ENCODE measurements at places on chromosomes 13 and 19.

DNA sequence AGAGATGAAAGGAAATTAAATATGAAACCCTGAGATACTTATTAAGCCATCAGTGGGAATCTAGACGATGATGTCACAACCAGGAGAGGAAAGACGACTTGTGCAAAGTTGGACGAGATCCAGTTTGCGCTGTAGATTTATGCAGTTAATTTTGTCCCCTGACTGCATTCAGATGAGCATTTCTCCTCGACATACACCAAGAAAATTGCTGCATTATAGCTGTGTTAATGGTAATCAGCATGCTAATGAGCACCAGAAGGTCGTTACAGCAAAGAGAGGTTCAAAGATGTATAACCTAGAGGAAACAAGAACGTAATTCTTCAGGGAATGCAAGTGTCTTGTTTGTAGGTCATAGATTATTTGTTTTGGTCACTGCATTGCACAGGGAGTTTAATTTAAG lies 371.7 kb downstream of the RBM26 start:
- no peak for DNase-seq

GRCh38 chr19:4474514-4475022 lies 2.5 kb downstream of the HDGFL2 start:
- DNase-seq: no peak

- DNase-seq: no peak
Measured at GRCh38 chr13:30796132-30796572, 60.8 kb downstream of the ALOX5AP start.

DNA sequence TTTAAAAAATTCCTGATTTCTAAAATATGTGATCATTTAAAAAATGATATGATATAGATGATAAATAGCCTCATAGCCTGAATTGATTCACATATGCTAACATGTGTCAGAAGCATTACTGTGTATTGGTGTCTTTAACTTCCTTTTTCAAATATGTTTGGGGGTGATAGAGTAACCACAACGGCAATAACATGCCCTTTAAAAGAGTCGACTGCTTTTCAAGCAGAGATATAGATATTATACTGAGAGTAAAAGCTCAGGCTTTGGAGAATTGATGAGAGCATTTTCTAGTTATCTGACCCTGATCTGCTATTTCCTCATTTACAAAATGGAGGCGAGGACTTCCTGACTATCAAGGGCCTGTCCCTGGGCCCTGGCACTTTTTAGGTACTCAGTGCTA lies 260.5 kb downstream of the DCT start:
- no peak for DNase-seq

DNA sequence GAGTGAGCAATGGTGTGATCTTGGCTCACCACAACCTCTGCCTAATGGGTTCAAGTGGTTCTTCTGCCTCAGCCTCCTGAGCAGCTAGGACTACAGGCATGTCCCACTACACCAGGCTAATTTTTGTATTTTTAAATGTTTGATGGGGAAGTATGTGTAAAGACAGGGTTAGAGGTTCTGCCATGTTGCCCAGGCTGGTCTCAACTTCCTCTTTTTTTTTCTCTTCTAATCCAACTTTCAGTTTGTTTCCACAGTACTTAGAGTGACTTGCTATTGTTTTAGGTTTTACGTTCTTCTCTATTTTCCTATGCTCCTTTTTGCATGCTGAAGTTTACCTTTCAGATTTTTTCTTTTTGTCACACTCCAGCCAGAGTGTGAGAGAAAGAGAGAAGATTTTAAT lies 1433.0 kb downstream of the UQCRFS1 start:
- DNase-seq: no peak

DNA sequence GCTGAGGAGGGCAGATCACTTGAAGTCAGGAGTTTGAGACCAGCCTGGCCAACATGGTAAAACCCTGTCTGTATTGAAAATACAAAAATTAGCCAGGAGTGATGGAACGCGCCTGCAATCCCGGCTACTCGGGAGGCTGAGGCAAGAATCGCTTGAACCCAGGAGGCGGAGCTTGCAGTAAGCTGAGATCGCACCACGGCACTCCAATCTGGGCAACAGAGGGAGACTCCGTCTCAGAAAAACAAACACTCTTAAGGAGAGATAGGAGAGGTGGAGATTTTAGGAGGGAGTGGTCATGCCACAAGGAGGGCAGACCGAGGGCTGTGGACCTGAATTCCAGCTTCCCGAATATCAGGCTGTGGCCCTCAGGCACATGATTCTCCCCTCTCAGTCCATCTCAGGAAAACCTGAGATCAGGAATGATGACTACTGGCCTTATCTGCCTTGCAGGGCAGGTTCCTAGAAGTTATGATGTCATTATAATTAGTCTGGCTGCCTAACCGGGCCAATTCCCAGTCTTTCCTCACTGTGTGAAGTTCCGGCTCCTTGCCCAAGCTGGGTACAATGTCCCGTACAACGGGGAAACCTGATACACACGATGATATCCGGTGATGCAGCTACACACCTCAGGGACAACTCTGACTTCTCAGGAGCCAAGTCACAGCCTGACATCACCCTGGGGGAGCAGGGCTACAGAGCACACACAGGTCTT lies 2.5 kb downstream of the SLC35E1 start:
- no peak for DNase-seq

- no peak for DNase-seq
Measured at GRCh38 chr13:29402166-29402636, 193.3 kb downstream of the SLC7A1 start.

GRCh38 chr13:37665420-37665819 lies 66.9 kb upstream of the POSTN start:
- no peak for DNase-seq

DNA sequence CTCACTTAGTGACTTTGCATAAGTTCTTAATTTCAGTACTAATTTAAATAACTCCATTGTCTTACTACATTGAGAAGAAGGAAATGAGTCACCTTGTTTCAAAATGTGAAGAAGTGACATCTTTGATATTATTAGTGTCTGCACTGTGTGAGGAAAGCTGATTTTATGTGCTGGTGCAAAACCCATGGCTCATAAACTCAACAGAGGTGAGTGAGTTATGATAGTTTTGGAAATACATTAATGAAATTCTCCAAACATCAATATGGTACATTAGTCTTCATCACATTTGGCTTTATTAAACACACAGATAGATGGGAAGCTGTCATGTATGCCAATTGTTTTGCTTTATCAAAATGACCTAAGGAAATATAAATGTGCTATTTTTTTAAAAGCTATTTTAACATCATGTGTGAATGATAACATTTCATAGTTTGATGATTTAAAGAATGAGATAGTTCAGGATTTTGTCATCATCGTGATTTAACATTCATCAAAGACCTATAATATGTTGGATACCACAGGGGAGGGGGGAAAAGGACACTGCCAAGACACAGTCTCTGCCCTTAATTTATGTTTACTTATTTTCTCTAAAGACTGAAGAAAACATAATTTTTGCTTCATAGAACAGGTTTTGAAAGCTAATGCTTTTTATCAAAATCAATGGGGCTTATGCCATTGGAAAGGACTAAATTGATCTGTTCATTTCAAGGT lies 902.3 kb upstream of the SLITRK1 start:
- DNase-seq: no peak

DNA sequence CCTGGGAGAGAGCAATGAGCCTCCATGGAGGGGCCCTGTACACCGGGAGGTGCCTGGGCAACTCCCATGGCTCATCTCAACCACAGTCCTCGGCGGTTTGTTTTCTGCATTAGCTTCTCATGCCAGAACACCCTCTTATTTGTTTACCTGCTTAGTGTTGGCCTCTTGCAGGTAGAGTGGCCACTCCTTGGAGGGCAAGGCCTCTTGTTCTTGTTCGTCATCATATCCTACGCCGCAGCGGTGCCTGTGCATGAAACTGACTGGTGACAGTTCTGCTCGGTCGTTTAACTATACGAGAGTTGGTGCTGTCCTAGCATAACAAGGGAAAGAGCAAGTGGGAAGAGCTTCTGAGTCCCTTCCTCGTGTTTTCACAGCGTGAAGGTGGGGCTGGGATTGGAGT lies 40.5 kb upstream of the RNF113B start:
- no peak for DNase-seq

DNA sequence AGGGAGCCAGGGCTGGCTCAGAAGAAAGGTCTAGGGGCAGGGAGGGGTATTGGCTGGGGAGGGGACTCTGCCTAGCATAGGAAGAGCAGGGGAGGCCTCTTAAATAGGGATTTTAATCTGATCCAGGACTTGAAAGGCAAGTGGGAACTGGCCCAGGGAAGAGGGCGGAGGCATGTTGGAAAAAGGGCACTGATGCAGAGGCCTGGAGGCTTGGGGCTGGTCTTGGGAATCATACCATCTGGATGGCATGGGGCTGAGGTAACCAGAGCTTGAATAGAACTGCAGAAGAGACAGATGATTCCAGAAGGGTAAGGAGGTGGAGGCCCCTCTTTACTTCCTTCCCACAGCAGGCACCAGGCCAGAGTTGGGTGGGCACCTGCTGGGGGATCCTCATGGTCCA lies 29.1 kb downstream of the CERS4 start:
- DNase-seq: no peak

DNA sequence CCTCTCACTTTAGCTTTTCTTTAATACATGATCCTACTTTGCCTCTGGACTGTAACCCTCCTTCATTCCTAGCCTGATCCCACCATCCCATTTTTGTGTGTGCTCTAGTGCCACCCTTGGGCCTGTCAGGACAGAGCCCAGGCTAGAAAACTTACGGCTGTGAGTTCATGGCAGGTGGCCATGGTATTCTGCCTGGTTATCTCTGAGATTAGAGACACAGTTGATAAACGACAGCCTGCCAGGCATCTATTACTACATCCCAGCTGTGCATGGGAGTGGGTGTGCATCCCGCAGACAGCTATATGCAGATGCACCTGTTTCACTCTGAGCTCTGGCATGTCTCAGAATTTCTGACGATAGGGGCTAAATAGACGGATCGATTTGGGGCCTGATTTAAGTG lies 110.9 kb downstream of the HS6ST3 start:
- DNase-seq: no peak

DNA sequence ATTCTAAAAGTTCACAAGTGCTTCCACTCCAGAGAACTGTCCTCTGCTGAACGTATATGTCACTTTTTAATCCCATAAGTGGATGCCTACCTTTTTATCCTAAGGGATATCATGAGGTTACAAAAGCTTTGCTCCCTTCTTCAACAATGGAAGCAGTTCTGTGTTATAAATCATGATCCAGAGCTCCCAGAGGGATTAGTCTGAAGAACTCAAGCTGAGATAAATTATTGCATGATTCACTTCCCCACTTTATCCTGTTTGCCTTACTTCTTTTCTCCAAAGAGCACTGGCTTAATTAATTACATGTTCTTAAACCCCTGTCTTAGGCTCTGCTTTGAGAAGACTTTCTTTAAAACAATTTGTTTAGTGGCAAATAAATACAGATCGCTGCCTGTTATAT lies 246.7 kb downstream of the PCDH17 start:
- no peak for DNase-seq

DNA sequence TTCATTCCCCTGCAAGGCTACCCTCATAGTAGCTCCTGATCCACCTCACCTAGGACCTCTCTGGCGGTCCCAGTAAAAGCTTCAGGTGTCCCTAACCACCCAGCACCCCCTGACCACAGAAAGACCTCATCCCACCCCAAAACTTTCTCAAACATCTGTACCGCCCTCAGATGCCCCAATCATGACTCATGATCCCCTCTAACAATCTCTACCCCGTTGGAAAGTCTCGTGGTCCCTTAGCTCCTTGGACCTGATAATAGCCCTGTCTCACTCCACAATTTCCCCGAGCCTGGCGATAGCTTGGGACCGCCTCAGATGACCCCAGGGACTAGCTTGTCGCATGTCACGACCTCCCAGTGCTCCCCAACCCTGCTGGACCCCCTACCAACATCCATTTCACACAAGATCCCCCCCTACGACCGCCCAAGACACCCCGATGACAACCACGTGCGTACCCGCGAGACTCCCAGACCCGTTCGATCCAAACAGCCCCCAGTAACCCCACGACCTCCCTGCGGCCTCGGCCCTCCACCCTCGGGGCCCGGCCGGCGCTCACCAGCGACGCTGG lies 450 bp downstream of the NDUFA11 start:
- DNase-seq: no peak

DNA sequence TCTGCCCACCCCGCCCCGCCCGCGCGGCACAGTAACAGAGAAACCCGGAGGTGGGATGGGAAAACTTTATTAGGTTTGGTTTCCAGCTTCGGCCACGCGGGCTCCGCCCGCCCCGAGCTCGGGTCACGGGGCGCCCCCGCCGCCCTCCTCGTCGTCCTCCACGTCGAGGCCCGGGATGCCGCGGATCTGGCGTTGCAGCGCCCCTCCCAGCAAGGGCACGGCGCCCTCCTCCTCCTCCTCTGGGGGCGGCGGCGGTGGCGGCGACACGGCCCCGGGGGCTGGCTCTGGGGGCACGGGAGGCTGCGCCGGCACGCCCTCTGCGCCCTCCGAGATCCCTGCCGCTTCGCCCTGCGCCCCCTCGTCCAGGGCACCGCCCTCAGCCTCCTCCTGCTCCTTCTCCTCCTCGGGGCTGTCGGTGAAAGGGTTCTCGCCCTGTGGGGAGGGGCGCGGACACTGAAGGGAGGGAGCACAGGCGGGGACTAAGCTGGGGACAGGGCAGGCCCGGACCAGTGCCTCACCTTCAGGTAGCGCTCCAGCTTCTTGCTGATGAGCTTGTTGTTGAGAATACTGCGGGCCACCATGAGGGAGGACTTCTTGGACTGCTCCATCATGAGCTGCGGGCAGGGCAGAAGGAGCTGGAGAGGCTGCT lies 536 bp upstream of the AKAP8 start:
- peak; percentile 56 for DNase-seq

DNA sequence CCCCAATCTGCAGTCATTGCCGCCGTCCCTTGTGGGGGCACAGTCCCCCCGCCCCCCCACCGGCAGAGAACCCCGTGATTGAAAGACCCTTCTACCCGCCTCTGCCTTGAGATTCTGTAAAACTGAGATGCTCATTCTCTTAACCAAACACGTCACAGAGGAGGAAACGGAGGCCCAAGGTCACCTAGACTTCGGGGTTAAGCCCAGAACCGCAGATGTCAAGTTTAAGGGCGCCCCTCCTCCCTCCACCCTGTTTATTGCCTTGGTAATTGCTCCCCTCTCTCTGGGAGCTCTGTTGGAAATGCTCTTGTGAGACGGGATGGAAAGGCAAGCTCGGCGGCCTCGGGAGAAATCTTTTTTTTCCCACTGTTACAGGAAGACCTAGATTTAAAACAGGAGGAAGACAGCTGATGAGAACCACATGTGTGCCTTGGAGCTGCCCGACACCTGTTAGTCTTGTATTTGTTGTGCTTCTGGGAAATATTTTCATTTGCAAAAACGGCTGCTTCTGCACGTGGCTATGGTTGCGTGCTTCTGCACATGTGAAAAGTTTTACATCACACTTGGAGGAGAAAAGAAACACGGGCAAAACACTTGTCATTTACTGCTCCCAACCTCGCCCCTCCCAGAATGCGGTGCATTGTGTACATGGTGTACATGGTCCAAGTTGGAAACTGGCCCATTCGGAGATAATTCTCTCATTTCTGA lies 1.1 kb upstream of the MED26 start:
- DNase-seq: no peak

- no peak for DNase-seq
Measured at GRCh38 chr13:29561918-29562317, 33.6 kb downstream of the SLC7A1 start.

- DNase-seq: no peak
Measured at GRCh38 chr13:39269411-39269810, 231.2 kb downstream of the NHLRC3 start.

- DNase-seq: no peak
Measured at GRCh38 chr13:87198371-87198770, 472.8 kb upstream of the SLITRK5 start.

Data from HuH-7.5 (cell line).